ENCODE measurements at places on chromosomes 7 and 10.

DNA sequence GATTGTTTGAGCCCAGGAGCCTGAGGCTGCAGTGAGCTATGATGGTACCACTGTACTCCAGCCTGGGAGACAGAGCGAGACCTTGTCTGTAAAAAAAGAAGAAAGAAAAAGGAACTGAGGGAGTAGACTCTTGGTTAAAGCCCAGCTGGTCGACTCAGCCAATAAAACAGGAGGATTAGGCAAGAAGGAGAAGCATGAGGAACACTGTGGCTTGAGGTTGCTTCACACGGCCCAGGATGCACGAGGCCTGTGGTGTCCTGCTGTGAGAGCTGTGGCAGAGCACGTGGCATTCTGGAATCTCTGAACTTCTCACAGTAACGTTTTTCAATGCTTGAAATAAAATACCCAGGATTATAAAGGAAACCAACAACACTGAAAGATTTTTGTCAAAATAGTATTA lies 93.3 kb downstream of the CUL2 start:
- DNase-seq = no peak

DNA sequence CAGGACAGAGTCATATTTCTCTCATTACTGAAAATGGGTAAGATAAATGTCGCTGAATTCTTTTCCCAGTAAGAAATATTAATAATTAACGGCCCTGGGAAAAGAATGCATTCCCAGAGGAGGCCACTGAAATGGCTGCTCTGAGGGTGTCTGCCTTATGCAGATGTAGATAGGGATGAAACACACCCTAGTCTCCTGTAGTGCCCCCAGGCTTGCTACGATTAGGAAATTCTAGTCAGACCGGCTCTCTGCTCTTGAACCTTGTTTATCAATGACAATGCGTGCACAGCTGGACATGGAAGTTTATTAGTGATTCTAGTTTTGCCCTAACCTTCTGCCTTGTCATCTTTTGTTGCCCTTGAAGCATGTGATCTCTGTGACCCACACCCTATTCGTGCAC lies 291.1 kb downstream of the ZNF248 start:
- DNase-seq = no peak

DNA sequence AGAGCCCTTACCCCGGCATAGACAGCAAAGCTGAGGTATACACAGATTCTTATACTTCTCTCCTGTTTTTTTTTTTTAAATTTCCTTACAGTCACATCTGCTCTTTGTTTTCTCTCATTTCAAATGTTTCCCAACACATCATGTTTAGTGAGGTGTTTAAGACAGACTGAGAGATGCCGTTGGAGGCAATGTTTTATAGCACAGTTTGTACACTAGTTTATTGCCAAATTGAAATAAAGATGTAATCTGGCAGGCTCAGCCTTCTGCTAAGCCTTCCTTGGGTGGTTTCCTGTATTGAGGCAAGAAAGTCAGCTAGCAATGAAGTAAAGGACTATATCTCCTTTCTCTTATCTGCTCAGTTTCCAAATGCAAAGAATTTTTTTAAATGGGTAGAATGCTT lies 393.4 kb downstream of the SORCS1 start:
- no peak for DNase-seq

- DNase-seq = no peak
Measured at GRCh38 chr10:28545967-28546644, 13.2 kb downstream of the WAC start.

DNA sequence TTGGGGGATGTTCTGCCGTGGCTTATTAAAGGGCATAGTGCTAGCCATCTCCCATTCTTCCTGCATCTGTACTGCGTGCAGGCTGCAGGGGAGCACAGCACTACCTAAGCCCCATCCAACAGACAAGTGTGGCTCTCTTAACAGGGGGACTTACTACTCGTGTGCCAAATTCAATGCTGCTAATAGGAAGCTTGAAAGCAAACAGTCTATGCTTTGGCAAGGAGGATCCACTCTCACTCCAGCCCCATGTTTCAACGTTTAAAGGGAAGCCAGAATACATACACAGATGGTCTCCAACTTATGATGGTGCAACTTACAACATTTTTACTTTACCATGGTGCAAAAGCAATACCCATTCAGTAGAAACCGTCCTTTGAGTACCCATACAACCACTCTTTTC lies 228.0 kb upstream of the C7orf33 start:
- no peak for DNase-seq

DNA sequence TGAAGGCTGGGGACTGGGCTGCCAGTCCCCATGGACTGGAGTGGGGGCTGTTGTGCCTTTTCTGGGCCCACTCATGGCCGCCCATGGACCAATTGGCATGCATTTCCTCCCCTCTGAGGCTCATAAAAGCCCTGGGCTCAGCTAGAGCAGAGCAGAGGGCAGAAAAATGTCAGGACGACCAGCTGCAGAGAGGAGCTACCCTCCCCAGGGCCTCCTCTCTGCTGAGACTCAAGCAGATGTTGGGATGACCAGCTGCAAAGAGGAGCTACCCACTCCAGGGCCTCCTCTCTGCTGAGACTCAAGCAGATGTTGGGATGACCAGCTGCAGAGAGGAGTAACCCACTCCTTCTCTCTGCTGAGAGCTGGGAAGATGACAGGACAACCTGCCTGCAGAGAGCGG lies 20.3 kb upstream of the NUB1 start:
- no peak for DNase-seq

- no peak for DNase-seq
Measured at GRCh38 chr10:5634918-5635317, 31.5 kb downstream of the ASB13 start.

DNA sequence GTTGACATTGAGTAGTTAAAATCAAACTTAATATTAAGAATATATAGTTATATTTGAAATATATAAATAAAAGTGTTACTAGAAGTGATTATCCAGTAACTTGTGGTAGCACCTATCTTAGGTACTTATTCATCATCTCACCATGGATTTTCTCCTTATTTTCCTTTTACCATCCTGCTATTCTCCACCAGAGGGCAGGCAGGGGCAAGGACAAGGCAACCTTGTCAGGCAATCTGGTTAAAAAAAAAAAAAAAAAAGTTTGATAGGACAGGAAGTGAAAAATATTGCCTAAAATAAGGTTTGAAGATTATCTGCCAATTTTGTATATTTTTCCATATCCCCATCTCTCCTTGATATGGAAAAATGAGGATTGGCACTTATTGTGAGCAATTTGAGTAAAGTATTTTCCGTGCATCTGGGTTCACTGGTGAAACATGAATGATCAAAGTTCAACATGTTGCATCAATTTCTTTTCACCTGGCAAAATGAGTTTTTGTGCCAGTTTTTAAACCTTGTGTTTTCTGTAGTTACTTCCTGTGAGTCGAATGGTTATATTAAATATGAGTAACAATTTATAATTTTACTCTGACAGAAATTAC lies 256.7 kb downstream of the AGMO start:
- no peak for DNase-seq

DNA sequence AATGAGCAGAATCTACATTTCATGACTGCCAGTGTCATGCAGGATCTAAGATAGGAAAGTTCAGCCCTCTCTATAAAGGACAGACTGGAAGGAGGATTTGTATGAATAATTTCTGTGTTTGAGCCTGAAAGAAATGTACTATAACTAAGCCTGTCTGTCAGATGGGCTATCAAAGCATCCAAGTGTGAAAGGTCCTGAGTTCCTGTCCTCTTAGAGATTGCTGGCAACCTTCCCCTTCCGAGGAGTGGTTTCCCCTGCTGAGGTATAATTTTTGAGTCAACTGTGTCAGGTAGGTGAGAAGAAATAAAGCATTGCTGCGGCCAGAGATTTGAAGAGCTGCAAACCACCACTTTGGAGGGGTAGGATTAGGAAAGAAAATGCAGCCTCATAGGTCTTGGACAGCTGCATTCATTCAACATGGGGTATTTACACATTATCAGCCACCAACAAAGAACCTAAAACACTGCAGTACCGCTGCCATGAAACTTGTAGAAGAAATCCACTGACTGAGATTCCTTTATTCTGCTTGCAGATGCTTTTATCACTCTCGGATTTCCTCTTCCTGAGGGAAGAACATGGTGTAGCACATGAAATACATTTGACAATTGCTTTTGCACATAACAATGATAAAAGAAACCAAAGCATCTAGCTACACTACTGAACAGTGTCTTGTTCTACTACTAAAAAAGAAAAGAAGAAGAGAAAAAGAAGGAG lies 189.1 kb downstream of the DGKI start:
- no peak for DNase-seq

DNA sequence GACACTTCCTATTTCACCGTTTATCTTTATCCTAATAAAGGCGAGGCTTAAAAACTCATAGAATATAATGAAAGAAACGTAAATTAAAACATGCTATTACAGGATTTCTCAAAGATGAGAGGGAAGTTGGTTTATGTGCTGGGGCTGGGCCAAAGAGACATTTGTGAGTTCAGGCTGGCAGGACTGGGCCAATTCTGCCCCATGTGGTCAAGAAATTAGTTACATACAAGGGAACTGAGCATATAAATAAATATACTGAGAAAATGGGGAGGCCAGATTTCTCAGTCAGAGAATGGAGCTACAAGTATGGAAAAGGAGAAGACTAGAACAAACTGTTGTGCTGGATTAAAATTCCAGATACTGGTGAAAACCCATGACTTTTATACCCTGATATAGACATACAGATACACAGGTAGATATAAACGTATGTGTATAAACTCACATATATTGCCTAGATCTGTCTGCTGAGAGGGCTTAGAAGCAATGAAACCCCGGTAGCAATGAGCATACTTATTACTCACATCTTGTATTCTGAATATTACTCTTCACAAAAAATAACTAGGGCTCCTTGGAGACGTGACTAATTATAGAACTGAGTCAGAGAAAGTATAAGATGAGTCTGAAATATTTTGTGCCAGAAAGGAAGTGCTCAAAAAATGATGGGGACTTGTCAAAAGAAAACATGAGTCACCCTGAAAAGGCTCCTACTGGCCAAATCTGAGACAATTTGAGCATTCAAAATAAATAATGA lies 155.7 kb upstream of the FGFR2 start:
- DNase-seq = no peak

DNA sequence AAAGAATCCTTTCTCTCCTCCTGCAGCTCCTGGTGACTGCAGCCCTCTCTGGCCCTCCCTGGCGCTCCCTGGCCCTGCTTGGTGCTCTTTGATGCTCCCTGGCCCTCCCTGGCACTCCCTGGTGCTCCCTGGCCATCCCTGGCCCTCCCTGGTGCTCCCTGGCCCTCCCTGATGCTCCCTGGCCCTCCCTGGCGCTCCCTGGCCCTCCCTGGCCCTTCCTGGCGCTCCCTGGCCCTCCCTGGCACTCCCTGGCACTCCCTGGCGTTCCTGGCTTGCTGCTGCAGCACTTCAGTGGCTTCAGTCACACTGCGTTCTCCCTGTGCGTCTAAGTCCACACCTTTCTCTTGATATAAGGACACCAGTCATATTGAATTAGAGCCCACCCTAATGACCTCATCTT lies 15.2 kb upstream of the FGFR2 start:
- DNase-seq = no peak

DNA sequence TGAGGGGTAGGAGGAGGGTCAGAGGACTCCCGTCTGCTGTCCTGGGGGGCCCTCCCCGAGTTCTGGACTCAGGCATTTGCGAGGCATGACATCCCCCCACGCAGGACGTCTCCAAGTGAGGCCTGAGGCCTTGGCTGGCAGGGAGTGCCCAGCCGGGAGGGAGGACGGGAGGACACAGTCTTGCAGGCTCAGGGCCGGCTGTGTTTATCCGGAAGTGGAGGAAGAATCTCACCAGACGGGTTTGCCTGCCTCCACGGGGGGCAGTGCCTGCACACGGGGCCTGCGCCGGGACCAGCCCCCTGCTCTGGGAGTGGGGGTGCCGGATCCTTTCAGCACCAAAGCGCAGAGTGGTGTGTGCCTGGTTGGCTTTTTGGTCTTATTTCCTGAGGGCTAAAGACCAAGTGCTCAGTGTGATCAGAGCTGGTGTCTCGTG lies 10.9 kb downstream of the PWWP2B start:
- no peak for DNase-seq

GRCh38 chr7:20484356-20484755 lies 131.1 kb upstream of the ABCB5 start:
- DNase-seq = no peak

DNA sequence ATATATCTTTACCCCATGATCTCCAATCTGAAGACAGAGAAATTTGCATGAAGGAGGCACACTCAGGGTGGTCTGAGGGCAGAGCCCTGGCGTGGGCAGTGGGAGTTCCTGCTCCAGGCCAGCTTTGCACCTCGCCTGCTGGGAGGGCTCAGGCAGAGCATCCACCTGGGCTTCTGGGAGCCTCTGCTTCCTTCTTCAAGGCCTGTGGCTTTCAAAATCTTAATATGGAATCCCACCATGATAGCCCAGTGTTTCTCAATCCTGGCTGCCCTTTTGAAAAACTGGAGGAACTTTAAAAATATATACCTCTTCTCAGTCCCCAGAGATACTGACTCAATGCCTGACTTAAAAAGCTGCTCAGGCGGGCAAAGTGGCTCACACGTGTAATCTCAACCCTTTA lies 36.7 kb upstream of the PSAP start:
- no peak for DNase-seq

GRCh38 chr10:1957057-1957456 lies 219.7 kb upstream of the ADARB2 start:
- DNase-seq = no peak

GRCh38 chr10:72218726-72219125 lies 2.6 kb upstream of the ASCC1 start:
- no peak for DNase-seq

GRCh38 chr7:84529480-84530205 lies 335.1 kb upstream of the SEMA3A start:
- DNase-seq = no peak

GRCh38 chr10:75746356-75746755 lies 314.9 kb downstream of the LRMDA start:
- no peak for DNase-seq

- no peak for DNase-seq
Measured at GRCh38 chr10:1110674-1111119, 54.5 kb downstream of the WDR37 start.

- DNase-seq = no peak
Measured at GRCh38 chr7:71787513-71787912, 624.6 kb downstream of the CALN1 start.

GRCh38 chr7:30799976-30800661 lies 28.9 kb downstream of the MINDY4 start:
- no peak for DNase-seq
